ENCODE measurements at places on chromosomes 5 and 9.

DNA sequence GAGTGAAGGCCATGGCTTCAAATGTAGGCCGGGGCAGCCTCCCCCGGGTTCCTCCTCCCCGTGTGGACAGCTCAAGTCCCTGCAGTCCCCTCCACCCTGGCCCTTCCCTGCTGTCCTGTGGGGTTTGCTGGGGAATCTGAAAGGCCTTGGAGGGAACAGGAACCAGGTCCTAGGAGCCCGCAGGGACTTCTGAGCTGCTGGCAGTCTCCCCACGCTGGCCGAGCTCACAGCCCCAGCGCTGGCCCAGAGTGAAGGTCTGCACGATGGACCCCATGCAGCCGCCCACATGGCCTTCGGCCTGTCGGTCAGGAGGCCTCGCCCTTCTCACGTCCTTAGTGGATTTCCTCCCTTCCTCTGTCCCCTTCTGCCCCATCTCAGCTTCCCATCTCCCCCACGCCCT is 25.7 kb upstream of the NOTCH1 start:
- DNase-seq: no peak

- no peak for DNase-seq
Observed at GRCh38 chr5:73768-74502, 18.0 kb upstream of the PLEKHG4B start.

- no peak for DNase-seq
Observed at GRCh38 chr5:76175821-76176403, 92.7 kb downstream of the SV2C start.

DNA sequence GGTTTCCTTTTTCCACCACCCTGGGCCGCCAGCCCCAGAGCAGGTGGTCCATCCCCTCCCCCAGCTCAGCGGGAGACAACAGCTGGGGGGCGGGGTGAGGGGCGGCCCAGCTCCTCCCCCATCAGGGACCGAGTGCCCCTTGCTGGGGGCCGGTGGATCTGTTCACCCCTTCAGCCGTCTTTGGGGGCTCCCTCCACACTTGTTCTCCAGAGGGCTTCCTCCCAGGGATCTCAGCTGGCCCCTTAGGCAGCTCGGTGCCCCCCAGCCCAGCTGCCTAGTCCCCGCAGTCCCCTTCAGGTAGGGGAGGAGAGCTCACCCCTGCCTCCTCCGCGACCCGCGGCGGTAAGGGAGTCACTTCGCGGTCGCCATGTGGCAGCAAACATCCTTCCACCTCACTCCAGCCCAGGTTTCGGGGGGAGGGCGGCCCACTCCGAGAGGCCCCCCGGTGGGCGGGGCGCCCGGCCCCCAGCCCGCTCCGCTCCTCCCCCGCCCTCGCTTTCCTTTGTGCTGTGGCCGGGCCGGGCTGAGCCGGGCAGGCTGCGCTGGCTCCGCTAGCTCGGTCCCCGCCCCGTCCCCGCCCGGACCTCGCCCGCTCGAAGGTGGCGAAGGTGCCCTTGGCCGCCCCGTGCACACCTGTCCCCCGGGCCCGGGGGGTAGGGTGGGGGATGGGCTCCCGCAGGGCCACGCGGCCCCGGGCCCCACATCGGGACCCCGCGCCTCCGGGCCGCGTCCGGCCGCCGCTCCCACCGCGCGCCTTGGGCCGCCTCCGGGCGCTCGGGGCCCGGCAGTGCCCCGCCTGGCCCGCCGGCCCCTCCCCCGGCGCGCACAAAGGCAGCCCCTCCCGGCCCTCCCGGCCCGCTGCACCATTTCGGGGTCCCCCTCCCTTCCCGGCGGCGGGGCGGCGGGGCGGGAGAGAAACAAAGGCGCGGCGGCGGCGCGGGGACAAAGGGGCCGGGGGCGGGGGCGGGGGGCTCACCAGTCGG is 683 bp downstream of the DBN1 start:
- no peak for DNase-seq

- DNase-seq: no peak
Observed at GRCh38 chr5:170437621-170438375, 48.6 kb upstream of the KCNMB1 start.

DNA sequence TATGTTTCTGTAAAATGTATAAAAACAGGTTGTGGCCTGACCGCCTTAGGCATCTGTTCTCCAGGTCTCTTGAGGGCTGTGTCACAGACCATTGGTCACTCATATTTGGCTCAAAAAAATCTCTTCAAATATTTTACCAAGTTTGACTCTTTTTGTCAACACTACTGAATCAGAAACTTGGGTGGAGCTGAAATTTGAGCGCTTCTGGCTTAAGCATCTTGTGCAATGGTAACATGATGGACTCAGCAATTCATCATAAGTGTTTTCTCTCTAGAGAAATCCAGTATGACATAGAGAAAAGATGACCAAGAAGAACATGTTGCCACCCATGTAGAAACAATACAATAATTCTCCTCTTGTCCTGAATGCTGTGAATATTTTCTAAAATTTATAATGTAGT is 387.9 kb downstream of the MAT2B start:
- no peak for DNase-seq

GRCh38 chr9:118023644-118024043 is 319.4 kb downstream of the TLR4 start:
- no peak for DNase-seq

DNA sequence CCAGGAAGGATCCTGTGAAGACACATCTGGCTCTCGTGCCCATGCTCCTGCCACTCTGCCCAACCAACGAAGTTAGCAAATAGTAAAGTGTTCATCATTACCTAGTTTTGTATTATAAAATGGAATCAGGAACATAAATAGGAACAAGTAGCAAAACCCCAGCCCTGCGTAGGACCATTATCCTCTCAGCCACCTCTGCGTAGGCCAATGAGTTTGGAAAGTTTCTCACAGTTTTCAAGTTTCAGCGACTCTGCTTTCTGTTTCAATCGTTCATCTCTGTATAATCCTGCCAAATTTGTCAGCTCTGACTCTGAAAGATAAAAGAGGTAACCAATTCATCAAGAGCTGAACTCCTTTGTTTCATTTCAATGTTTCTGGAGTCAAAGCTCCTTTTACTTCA is 10.1 kb upstream of the SPATA24 start:
- DNase-seq: no peak

DNA sequence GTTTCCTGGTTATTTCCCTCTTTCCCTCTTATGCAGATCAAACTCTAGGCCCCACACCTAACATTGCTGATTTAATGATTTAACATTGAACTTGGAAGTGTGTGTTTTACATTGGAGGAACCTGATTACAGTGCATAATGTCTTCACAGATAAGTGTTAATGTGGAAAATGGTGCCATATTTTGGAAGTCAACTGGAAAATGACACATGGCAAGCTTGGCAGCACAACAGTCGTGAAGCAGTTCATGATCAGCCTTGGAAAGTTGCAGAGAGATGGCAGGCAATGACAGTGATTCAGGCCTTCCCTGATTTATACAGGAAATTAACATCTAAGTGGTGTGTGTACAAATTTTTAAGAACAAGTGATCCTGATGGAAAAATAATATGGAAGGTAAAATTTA is 80.0 kb upstream of the CTNND2 start:
- DNase-seq: no peak

DNA sequence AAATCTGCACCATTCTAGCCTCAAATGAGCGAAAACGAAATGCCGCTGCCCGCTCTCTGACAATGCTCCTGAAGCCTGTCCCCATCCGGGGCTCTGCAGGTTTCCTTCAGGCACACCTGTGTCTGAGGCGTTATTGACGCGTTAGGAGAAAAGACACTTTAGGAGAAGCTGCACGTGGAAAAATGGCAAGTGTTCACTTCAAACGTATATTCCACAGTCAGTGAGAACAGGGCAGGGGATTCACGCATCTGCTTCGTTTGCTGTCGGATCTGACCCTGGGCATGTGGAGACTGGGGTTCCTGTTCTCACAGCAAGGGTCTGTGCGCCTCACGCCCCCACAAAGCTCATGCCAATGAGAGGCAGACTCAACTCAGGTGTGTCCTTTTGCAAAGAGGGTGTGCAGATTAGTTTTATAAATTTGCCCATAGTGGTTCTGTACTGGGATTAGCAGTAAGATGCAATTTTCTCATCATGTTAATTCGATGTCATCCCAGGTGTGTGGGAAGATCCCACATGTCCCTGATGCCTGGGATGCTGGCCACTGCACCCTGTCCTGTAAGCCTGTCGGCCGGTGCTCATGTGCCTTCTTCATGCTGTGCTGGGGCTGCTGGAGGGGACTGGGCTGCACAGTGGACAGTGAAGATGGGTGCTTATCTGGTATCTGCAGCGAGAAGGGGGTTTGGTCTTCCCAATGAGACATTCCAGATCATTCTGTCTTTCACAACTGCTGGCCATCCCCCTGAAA is 11.2 kb upstream of the TBC1D9B start:
- DNase-seq: no peak

- DNase-seq: no peak
Observed at GRCh38 chr5:122882831-122883230, 37.4 kb downstream of the SNX24 start.

DNA sequence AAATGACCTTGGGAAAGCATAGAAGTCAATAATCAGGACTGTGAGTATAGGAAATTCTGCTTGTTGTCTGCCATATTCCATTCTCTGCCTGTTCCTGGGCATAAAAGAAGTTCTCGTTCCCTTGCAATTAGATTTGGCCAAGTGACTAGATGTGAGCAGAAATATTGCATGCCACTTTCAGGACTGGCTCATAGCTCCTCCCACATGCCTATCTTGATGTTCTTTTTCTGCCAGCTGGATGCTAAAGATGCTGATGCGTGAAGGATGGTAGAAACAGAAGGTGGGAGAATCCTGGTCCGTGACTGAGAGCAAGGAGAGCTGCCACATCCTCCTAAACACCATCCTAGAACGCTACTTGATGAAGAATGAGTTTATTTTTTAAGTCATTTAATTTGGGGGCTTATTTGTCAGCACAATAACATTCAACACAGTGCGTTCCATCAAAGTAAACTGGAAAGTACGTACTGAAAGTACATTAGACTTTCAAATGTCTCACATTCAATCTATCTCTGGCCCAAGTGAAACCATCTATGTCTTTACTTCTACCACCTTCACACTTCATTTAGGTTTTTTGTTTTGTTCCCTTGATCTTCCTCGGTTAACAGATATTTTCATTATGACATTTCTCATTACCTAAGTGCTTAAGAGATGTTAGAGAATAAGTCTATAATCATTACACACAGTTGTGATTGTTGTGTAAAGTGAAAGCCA is 648.5 kb downstream of the RAB3C start:
- DNase-seq: no peak

DNA sequence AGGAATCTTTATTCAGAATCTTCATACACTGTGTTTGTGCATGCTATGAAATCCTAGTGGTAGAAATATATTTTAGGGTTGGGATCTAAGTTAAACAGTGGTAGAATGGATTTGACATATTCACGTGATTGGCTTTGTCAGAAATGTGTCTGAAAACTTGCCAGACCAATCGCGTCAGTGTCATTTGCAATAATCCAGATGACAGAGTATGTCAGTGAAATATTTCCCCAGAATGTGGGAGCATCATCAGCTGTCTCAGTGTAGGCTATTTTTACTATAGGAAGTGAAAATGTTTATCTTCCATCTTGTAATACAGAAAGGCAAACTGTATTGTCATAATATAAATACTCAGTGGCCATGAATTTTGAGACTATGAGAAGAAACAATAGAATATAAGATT is 220.6 kb upstream of the EDIL3 start:
- no peak for DNase-seq

- no peak for DNase-seq
Observed at GRCh38 chr5:85647349-85648127, 970.2 kb upstream of the COX7C start.

DNA sequence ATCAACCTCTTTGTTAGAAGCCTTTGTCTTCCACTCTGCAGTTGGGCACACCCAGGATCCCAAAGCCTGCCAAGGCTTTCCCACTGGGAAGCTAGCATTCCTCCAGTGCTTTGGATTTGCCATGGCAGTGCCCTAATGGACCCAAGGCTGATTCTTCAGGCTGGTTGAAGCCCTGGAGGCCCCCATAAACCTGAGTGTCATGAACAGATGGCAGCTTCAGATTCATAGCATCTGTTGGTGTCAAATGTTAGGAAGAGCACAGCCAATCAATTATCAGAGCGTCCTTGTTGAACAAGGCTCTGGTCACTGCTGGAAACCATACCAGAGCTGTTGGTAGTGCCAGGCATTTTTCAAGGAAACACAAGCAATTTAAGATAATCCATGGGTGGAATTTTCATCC is 241.1 kb upstream of the KLF4 start:
- no peak for DNase-seq

DNA sequence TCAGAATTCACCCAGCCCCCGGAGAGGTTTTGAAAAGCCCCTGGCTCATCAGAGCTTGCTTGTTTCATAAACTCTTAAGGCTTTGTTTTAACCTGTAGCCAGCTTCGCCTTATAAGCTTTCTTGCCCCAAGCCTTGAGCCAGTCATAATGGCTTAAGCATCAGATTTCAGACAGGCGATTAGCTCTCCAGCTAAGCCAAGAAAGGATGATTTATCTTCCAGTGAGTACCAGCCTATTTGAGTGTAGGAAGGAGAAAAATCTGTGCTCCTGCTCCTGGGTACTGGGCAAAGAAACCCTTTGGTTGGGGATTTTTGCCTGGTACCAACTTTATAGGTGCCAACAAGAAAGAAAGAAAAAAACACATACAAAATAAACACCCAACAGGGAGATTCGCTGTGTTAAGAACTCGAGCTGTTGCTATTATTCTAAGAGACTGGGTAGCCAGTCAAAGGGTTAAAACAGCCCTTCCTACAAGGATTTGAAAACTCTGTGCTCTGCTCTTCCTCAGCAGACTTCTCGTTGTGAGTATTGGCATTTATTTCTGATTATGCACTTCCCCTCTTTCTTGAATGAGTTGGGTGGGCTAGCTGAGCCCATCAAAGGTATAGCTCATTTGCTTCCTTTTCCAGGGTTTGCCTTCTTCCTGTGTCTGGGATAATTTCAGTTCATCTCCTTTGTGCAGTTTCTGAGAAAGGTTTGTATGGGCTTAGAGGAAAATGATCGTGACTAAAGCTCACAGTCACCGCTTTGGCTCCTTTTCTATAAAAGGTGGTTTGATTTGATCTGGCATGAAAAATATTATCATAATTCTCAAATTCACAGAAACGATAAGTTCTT is 157.2 kb upstream of the DMRT1 start:
- no peak for DNase-seq

DNA sequence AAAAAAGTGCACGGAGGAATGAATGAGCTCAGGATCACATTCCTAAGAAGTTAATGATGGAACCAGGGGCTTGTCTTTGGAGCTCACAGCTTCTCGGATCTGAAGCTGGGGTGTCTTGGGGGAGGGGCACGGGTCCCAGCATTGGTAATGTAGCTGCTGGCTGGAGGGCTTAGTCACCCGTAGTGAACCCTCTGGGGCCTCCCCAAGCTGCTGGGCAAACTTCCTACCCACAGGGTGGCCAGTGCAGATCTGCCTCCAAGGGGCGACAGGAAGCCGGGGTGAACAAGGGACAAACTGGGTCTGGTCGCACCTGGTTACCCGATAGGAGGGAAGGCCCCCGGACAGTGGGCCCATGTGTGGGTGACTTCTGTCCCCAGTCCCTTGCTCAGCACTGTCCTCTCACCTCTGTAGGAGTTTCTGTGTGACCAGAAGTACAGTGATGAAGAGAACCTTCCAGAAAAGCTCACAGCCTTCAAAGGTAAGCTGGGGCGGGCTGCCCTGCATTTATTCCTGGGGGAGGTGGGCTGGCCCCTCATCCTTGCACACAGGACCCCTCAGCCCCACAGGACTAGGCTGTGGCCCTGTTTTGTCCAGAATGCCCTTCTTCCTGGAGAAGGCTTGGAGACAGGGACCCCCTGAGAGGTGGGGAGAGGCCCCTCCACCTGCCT is 14.1 kb upstream of the NUP214 start:
- DNase-seq: no peak

GRCh38 chr5:54148858-54149257 is 161.5 kb downstream of the ARL15 start:
- DNase-seq: no peak

All from NCI-H1417 treated with DMSO at 0.1 percent for 48 hours (cell line).